Activated T-cell treated with anti-CD3 and anti-CD28 coated beads, Interleukin-2, amount 50 U/mL, for 72 hours (primary cell): ENCODE measurements at places on chromosomes 2 and 18.

GRCh38 chr2:32844253-32844652 lies 102.5 kb upstream of the LTBP1 start:
- DNase-seq, result no peak

GRCh38 chr2:112995346-112995920 lies 9.8 kb upstream of the IL36A start:
- DNase-seq, result peak; percentile 30

DNA sequence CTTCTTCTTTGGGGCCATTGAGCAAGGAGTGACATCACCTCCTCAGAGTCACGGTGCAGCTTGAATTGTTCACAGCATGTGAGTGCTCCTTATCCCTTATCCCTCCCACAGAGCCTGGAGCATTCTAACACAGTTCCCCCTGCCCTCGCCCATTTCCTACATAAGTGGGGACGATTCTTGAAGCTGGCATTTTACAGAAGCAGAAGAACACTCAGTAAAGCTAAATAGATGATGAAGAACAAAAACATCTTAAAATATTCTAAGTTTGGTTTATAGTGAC lies 135.8 kb upstream of the APCDD1 start:
- DNase-seq, result no peak

DNA sequence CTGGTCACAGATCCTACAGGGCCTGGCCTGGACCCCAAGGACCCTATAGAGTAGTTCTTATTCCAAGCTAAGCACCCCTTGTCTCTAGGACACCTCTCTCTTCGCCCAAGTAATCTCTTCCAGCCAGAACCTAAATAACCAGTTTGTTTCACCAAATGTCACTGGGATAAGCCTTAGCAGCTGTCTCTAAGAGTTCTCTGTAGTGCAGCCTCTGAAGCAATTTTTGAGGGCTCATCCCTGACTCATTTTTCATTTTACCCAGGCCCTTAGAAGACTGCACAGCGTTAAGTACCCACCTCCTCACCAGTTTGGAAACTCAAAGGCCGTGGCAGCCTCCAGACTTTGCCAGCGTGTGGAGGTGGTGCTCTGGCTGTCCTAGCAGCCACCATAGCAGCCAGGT lies 290.1 kb upstream of the SIX2 start:
- DNase-seq, result no peak

DNA sequence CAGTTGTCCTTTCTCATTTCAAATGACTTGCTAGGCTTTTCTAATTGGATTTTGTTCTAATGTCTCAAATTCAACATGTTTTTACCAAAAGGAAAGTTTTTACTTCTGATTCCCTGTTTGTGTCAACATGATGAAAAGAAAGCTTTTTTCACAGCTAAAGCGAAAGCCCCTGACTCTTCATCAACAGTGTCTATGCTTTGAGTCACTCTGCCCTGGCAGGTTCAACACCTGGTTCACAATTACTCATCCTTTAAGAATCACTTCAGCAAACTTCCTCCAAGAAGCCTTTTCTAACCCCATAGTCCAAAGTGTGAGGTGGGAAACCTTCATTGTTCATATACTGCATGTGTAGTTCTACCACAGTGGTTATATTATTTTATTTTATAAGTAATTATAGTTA lies 7.6 kb upstream of the DSG2 start:
- peak; percentile 21 for DNase-seq

DNA sequence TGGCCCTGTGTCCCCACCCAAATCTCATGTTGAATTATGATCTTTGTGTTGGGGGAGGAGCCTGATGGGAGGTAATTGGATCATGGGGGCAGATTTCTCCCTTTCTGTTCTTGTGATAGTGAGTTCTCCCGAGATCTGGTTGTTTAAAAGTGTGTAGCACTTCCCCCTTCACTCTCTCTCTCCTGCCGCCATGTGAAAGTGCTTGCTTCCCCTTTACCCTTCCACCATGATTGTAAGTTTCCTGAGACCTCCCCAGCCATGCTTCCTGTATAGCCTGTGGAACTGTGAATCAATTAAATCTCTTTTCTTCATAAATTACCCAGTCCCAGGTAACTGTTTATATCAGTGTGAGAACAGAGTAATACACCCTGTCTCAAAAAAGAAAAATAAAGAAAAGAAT lies 25.5 kb downstream of the LRRFIP1 start:
- DNase-seq, result no peak

DNA sequence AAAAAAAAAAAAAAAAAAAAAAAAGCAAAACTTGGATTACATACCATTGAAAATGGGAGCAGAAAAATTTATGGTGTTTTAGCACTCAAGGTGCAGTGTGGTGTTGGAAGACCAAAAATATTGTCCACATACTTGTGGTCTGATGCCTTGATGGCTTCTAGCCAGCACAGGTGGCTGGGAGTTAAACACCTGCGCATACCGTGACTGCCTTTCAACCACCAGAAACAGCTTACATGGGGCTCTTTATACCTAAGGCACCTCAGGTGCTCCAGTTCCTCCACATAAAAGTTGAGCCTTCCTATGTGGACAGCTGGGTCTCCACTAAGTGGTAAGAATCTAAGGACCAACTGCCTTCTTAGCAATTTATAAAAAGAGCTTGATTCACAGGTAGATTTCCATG lies 802.6 kb upstream of the CELF4 start:
- DNase-seq, result no peak

DNA sequence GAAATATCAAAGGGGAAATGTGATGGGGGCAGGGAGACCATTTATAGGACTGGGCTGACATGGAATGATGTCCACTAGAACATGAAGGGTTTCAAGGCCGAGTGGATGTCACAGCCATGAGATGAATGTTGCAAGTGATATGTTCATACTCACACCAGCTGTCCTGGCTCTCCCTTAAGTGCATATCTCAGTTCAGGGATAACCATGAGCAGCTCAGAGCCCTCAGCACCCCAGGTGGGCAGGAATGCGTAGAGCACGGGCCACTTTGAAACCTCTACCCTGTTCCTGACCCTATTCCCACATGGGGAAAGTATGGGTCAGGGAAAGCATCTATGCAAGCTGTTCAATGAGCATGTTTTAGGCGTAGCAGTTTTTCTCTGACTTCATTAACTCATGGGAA lies 12.4 kb upstream of the EML4 start:
- DNase-seq, result no peak

DNA sequence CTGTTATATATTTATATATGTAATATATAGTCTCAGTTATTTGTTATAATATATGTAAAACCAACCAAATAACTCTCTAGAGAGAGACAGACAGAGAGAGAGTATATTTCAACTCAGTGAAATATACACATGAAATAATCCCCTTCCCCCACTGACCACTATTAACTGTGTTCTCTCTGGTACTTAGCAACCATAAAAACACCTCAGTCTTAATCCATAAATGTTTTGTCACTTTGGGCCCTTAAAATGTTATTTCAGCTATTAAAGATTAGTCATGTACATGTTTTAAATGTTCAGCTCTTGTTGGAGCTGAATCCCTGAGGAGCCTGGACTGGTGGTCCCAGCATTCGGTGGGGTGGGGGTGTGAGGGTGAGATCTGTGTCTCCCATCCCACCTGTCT lies 122.2 kb upstream of the MAP3K20 start:
- no peak for DNase-seq

DNA sequence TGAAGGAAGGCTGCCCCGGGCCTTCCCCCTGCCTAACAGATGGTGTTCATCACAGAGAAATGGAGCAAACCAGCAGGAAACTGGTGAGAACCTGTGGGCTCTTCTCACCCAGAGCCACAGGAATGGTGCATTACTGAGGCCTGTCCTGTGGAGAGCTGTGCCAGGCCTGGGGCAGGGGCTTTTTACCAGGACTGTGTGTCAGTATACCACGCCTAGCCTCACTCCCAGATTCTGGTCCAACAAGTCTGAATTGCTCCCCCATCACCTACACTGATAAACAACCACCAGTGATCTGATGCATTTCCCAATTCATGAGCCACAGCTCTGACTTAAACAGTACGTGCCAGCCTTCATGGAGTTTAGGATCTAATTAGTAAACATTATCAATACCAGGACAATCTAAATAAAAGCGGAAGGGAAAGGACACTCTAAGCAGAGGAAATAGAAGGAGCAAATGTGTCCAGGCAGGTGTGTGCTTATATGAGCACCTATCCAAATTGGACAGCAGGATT lies 8.9 kb upstream of the DGUOK start:
- DNase-seq, result no peak

GRCh38 chr2:42971947-42972736 lies 179.8 kb upstream of the HAAO start:
- no peak for DNase-seq

DNA sequence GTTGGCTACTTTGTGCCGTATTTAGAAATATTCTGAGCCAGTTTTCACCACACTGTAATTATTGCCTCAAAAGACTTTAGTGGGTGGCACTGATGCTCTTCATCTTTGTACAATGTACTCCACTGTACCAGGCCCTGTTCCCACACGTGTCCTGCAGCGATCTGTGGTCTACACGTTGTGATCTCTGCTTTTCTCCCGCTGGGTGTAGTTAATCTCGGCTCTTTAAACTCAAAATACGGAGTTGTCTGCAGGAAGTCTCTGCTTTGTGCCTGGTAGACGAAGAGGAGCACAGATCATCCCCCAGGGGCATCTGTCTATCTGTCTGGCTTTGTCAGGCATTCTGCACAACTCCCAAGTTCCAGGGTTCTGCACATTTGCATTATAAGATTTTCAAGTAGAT lies 12.1 kb upstream of the GREB1 start:
- DNase-seq, result no peak

- DNase-seq, result no peak
Observed at GRCh38 chr2:198857246-198857645, 600.5 kb downstream of the SATB2 start.

- no peak for DNase-seq
Observed at GRCh38 chr2:2843969-2844548, 513.0 kb upstream of the MYT1L start.

- no peak for DNase-seq
Observed at GRCh38 chr2:234146087-234146826, 95.8 kb downstream of the SPP2 start.

- peak; percentile 59 for DNase-seq
Observed at GRCh38 chr2:174486563-174487107, at the start of gene GPR155. GPR155 (minus strand) TSS chr2:174487029; CDS start chr2:174481956, 5,073 bp downstream.

GRCh38 chr2:234821946-234822475 lies 129.8 kb upstream of the SH3BP4 start:
- DNase-seq, result no peak

DNA sequence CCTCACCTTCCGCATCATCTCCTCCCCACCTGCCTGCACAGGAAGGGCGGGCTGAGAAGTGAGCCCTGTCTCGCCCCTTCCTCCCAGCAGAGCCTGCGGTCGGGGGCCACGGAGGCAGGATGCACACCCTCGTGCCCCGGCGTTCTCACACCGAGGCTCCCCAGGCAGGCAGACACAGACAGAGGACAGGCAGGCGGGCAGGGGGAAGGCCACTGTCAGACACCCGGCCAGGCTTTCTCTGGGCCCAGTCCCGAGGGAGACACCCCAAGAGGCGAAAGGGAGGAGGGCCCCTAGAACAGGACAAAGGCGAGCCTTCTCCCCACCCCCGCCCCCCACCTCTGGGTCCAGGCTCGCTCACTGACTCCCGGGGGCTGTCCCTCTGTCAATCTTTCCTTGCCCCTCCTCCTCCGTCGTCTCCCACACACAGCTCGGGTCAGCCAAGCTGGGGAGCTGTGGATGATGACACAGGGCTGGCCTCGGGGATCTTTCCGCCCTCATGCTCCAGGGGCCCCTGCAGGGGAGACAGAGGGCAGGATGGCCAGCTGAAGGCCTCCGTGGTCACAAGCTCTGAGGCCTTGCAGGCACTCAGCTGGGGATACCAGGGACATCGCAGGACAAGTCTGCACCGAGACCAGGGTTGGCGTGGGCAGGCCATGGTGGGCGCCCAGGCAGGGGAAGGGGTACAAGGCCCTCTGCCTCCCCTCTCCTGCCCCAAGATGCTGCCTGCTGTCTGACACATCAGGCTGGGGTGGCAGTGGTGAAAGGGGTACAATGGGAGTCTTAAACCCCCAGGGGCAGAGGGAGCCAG lies 24.9 kb downstream of the BIN1 start:
- peak; percentile 86 for DNase-seq

DNA sequence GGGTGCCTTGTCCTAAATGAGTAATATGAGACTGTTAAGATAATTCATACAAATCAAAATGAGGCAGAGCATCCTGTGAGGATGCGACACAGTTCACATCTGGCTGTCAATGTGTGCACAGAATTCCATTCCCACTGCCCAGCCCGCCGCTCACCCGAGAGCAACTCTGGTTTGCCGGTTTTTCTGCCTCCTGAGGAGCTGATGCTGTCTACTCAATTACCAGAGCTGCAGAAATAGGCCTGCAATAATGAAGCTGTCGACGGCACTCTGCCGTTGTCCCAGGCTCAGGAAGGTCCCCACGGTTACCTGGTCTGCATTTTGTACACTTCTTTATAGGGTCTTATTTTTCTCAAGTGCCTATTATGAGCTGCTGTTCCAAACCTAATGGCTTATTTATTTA lies 55.7 kb upstream of the LYPD1 start:
- DNase-seq, result no peak

DNA sequence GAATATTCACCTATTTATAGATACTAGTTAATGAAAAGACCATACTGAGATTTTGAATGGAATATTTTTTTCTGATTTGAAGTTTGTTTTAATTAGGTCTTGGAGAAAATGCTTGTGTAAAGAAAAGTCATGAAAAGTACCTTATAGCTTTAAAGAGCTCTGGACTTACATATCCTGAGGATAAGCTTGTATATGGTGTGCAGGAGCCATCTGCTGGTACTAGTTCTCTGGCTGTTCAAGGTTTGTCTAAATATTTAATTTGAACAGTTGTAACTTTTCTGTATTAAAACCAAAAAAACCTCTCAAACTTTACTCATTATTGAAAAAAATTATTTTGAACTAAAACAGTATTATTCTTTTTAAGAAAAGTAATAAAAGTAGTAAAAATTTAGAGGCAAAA lies 50.1 kb downstream of the UBR3 start:
- peak; percentile 3 for DNase-seq

GRCh38 chr18:38940475-38940862 lies 1374.9 kb upstream of the CELF4 start:
- no peak for DNase-seq

- DNase-seq, result no peak
Observed at GRCh38 chr2:34004936-34005335, 405.8 kb upstream of the FAM98A start.

GRCh38 chr2:20447437-20448245 lies 767 bp downstream of the RHOB start:
- peak; percentile 26 for DNase-seq

- no peak for DNase-seq
Observed at GRCh38 chr2:135844301-135844895, 7.4 kb upstream of the LCT start.
